ENCODE measurements at places on chromosomes 4 and X.

DNA sequence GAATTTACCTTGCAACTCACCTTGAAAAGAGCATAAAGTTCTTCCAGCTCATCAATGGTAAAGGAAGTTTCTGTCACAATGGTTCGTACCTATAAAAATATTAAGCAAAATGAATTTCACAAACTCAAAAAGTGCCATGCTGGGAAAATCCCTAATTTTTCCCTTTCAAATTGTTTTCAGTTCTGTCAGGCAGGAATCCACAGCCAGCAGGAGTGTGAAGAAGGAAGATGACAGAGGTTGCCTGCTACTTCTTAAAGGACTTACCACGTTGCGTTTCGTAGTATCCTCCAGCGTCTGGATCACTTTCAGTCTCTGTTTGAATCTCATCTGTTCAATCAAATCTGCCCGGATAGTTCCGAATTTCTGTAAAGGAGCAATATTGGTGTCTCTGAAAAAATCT, 70.3 kb upstream of the UCP1 start:
- no peak for DNase-seq

- DNase-seq, result no peak
Observed at GRCh38 chr4:40704073-40704472, 45.7 kb upstream of the NSUN7 start.

- no peak for DNase-seq
Observed at GRCh38 chr4:53961351-53961750, 103.1 kb downstream of the CHIC2 start.

DNA sequence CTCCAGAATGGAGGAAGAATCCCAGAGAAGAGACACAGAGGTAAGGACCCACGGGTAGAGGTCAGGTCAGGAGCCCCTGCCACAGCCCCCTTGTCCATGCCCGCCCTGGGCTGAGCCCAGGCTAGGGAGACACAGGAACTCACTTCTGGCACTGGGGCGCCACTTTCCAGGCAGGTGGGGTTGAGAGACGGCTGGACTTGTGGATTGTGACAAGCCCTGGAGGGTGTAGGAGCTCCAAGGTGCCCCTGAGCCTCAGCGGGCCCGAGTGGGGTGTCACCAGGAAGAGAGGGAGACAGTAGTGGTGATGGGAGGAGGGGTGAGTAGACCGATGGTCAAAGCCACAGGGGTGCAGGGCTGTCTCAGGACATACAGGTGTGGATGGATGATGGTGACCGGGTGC, 58.9 kb downstream of the WFS1 start:
- DNase-seq, result no peak

GRCh38 chr4:87461281-87461700, 38.9 kb downstream of the NUDT9 start:
- no peak for DNase-seq

DNA sequence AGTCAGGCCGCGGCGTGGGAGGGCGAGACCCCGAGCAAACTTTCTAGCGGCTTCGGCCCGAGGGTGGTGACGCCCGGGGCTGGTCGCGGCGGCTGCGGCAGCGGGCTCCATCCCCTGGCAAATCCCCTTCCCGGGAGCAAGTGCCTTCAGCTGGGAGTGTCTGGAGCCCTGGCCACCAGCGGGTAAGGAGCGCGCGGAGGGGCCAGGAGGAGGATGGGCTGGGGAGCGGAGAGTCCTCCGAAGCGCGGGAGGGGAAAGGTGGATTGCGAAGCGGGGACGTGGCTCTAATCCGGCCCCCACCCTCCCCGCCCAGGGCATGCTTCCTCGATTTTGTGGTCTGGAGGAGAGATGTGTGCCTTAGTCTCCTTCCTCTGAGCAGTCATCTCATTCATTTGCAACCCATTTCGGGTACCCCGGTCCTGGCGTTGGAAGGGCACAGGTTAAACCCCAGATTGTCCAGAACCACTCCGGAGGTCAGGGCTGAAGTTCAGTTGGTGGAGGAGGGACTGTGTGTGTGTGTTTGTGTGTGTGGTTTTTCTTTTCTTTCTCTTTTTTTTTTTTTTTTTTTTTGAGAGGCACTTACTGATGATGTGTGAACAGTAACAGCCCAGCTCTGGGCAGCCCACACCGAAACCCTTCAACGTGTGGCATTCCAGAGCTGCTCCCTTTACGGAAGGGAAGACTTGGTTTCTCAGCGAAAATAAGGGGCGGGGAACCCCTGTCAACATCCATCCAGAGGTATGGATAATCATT, 516 bp downstream of the SGMS2 start:
- DNase-seq, result no peak

DNA sequence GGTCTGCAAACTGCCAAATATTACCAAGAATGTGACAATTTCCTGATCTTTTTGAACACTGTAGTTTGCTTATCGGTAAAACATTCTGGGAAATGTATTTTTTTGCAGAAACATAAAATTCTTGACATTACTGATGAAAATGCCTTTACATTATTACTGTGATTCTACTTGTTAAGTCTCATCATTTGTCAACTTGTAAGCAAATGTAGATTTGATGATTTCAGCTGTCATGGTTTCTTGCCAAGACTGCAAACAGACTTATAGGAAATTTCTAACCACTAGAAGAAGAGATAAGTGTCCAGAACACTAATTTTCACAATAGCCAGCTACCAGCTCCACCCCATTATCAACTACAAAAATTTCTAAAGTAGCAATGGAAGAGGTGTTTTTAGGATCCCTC, 560.4 kb downstream of the STPG2 start:
- no peak for DNase-seq

DNA sequence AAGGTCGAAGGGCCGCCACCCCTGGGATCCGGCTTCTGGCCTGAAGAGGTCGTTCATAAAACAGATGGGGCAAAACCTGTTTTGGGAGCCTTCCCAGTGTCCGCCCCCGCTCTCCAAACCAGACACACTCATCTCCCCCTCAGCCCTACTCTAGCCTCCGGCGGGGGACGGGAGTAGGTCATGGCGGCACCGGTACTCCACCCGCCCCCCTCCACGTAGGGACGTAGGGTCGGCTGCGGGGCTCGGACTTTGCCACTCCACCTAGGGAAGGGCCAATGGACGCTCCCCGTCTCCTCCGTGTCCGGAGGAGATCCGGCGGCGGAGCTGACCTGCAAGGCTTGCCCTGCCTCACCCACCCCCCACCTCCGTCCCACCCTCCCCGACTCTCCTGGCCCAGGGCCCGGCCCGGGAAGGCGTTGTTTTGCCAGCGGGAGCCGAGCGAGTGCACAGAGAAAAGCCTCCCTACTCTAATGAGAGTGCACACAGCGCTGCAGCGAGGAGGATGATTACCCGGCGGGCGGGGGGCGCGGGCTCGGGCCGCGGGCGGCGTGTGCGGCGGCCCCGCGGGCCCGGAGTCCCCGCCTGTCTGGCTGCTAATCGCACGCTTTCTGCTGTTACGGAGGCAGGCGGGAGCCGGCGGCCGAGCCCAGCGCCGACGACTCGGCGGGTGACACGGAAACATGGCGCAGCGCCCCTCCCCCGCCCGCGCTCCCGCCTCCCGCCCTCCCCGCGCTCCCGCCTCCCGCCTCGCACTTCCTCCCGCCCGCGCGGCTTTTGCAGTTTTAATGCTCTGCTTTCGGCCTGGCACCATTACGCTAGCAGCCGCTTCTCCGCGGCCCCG, 8.3 kb upstream of the BCOR start:
- DNase-seq, result peak; percentile 70

GRCh38 chr4:99754756-99755155, 61.9 kb upstream of the DAPP1 start:
- DNase-seq, result no peak

GRCh38 chr4:98374643-98375042, 113.5 kb downstream of the RAP1GDS1 start:
- no peak for DNase-seq

GRCh38 chrX:14884714-14885113, 11.5 kb downstream of the MOSPD2 start:
- no peak for DNase-seq

DNA sequence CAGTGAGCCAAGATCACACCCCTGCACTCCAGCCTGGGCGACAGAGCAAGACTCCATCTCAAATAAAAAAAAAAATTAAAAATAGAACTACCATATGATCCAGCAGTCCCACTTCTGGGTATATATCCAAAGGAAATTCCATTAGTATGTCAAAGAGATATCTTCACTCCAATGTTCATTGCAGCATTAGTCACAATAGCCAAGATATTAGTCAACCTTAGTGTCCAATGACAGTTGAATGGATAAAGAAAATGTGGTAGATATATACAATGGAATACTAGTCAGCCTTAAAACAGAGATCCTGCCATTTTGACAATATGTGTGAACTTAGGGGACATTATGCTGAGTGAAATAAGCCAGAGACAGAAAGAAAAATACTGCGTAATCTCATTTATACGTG, 49.4 kb downstream of the C4orf46 start:
- DNase-seq, result no peak

DNA sequence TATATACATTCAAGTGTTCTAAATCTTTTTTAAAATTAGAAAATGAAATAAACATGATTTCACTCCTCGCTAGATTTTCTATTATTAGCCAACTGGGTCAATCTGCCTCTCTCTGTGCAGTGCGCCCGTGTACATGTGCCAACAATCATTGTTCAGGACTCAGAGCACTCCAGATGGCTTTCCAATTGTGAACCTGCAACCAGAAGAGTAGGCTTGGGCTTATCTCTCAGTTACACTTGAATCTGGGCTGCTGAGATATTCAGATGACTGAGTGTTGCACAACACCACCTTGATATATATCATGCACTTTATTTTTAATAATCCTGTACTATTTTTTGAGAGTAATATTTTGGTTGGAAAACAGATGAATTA, 184.0 kb upstream of the FSTL5 start:
- DNase-seq, result no peak

DNA sequence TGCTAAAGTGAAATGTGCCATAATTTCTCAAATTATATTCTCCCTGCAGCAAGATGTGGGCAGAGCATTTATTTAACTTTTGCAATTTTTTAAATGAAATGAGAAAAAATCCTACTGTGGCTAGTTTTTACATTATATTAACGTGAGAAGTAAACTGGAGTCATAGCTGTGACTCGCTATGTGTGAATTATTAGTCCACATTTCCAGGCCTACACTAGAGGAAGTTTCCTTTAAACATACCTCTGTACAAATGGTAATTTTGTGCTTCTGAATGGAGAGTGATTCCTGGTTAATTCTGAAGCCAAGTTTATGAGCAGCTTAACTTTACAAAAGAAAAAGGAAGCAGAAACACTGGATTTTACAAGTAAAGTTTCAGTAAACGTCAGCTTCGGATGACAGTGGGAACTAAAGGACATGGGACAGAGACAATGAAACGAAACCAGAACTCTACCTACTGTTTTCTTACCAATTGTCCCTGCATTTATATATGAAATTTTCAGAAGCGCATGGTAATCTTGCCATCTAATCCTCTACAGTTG, 72.4 kb downstream of the FBXO8 start:
- DNase-seq, result no peak

DNA sequence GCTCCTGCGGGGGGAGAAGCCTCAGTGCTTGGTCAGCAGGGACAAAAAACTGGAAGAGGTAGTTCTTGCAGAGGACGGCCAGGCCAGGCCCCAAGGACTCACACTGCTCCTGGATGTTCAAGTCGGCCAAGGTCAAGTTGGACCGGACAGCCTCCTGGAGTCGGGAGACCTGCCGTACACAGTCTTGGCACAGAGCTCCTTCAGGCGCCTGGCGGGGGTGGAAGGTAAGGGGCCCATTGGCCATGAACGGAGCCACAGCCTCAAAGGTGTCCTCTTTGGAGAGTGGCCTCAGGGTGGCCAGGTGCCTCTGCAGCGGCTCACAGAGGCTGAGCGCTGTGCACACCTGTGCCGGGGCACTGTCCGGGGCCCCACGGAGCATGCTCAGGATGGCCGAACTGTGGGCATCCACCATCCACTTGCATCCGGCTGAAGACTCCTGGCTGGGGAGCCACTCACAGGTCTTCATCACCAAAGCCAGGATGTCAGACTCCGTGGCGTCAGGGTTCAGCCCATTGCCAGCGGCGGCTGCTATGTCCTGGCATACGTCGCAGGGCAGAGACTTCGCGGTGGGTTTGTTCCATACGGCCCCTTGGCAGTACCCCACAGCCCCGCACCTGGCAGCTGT, 477 bp downstream of the PSAPL1 start:
- no peak for DNase-seq

- no peak for DNase-seq
Observed at GRCh38 chr4:185441479-185441878, 15.7 kb upstream of the UFSP2 start.

DNA sequence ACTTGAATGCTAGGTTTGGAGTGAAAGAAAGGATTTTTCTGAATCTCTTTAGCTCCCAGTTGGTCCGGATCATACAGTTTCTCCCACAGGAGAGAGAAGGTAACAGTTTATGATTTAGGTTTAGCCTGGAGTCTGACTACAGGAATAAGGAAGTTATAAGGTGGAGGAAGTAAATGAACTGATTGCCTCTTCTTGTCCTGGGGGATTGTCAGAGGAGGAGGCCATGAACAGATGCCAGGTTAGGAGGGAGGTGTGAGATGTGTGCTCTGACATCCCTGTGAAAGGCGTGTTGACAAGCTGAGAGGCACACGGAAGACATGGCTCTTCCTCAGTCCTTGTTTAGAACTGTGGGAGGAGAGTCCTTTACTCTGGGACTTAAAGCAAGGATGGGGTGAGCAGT, 64.4 kb downstream of the CHRNA9 start:
- no peak for DNase-seq

DNA sequence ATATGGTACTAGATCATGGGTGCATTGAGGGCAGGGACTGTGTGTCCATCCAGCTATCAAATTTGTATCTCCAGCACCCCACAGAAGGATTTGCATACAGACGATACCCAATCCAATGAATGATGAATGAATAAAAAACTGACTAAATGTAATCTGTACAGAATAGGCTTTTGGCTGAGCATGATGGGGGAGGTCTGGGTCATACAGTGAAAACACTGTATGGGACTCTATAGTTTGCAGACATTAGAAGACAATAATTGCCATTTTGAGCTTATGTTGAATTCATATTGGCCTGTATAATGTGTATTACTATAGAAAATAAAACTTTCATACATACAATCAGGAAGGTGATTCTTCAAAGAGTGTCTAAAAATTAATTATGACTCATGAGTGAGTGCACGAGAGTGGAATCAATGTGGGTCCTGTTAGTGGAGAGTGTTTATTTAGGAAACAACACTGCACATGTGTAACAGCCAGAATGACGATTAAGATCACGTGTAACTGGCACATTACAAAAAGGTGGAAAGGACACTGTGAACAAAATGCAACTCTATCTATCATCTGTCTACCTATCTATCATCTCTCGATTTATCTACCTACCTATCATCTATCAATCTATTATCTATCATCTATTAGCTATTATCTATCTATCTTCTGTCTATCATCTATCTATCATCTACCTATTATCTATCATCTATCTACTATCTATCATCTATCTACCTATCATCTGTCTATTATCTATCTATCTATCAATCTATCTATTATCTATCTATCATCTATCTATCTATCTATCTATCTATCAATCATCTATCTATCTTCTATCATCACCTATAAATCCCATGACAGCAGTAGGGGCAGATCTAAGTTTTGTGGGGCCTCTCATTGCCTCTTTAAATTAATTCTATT, 201.3 kb downstream of the PTTG2 start:
- DNase-seq, result no peak

GRCh38 chrX:37330642-37331041, 18.5 kb upstream of the PRRG1 start:
- DNase-seq, result no peak

- no peak for DNase-seq
Observed at GRCh38 chr4:41525129-41525528, 12.8 kb upstream of the LIMCH1 start.

- no peak for DNase-seq
Observed at GRCh38 chr4:89439533-89439932, 131.9 kb upstream of the GPRIN3 start.

Measured in activated CD4-positive, alpha-beta T cell treated with anti-CD3 and anti-CD28 coated beads, Interleukin-2, amount 50 U/mL, for 16 hours (primary cell).